Naive B cell (primary cell): ENCODE measurements at places on chromosomes 4 and X. TPM values are rescaled to one million over a fixed set of nuclear protein-coding genes. Genes with fewer than 3 reads are reported as not detected.

Gene REELD1
- not detected for polyA plus RNA-seq

Gene MAGEA1
- polyA plus RNA-seq = not detected

Gene MXRA5
- not detected for polyA plus RNA-seq

Gene SMARCA1
- 0.24 TPM for polyA plus RNA-seq

Gene DKK2
- not detected for polyA plus RNA-seq

Gene CWH43
- not detected for polyA plus RNA-seq

Gene EDNRA
- polyA plus RNA-seq = not detected

Gene NLGN4X
- polyA plus RNA-seq = not detected

Gene SASH3
- polyA plus RNA-seq = 135 TPM

Gene MMRN1
- polyA plus RNA-seq = 0.13 TPM

Gene CSN3
- not detected for polyA plus RNA-seq

Gene TRIM60
- polyA plus RNA-seq = not detected

Gene PDZD4
- 0.38 TPM for polyA plus RNA-seq

Gene RAB40AL
- polyA plus RNA-seq = not detected

Gene RAB9B
- polyA plus RNA-seq = 0.73 TPM

Gene HOPX
- 62.8 TPM for polyA plus RNA-seq

Gene SEPTIN6
- polyA plus RNA-seq = 140 TPM

Gene SMIM43
- polyA plus RNA-seq = not detected

Gene CDKL2
- not detected for polyA plus RNA-seq

DNA sequence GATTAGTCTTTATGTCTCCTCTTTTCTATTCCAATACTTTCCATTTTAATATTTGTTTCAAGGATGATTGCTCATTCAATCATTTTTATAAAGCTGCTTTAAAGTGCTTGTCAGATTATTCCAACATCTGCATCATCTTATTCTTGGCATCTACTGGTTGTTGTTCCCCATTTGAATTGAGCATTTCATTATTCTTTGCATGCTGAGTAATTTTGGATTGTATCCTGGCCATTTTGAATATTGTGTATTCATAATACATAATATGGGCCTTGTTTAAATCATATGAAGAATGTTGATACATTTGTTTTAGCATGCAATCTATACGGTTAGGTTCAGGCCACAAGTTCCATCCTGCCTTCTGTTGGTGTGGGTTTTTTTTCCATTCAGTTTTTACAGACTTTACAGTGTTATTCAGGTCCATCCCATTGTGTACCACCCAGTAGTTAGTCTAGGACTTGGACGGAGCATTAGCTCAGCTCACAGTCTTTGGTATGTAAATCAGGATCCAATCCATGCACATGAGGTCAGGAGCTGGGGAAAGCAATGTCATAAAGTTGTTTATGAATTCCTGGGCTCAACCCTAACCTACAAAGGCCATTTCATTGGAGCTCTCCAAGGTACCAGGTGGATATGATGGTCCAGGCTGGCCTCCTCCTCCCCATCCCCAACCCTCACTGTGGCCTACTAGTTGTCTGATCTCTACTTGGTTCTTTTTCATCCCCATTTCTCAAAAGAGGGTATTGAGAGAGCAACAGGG lies 20.3 kb downstream of the RGN start:
- no peak for DNase-seq

GRCh38 chr4:53688186-53688790 lies 97.0 kb upstream of the LNX1 start:
- no peak for DNase-seq

- no peak for DNase-seq
Measured at GRCh38 chrX:34768290-34768689, 111.2 kb upstream of the TMEM47 start.

DNA sequence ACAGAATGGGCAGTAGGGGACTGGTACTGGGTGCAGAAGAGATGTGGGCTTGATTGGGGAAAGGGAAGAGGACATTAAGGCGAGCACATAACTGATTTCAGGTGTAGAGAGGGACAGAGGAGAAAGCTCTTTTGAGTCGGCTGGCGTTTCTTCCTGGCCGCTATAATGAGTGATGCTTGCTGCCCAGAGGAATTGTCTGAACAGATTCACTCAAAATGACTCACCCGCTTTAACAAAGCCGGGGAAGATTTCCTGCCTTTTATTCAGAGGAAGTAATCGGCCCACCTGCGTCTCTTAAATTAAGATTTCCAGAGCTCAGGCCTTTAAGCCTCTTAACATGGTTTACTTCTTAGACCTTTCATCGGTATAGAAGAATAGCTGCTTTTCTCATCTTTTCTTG lies 102.1 kb upstream of the AP1S2 start:
- no peak for DNase-seq

- DNase-seq = no peak
Measured at GRCh38 chrX:141258080-141258479, 15.8 kb upstream of the SPANXC start.

DNA sequence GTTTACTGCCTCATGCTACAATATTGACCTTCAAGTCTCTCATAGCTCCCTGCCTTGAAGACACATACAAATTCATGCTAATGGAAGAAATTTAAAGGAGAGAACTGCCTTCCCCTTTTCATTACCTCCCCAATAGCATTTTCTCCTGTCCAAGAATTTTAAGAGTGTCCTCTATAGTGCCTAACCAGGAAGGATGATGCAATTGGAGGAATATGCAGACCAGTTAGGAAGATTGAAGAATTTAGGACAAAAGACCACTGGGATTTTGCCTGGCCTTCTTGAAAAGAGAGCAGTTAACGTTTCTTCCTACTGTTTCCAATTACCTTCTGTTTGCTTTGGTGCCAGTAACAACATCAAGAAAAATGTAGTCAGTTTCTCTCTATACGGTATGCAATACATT lies 443.9 kb downstream of the INPP4B start:
- DNase-seq = no peak

- DNase-seq = no peak
Measured at GRCh38 chr4:92382128-92382527, 78.4 kb downstream of the GRID2 start.

- no peak for DNase-seq
Measured at GRCh38 chrX:154140206-154140605, 3.8 kb upstream of the OPN1LW start.

DNA sequence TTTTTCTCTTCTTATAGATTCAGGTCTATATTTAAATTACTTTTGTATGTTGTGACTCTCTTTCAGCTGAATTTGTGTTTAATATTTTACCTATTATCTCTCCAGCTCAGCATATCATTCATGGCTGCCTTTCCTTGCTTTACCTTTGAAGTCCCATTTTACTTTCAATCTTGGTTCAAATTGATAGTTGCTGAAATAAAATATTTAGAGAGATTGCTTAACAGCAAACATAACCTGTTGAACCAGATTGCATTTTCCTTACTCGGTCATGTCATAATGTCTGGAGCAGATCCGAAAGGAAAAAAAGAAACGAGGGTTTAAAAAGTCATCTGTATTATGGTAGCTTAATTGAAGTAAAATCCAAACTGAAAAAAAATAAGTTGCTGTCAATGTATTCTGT lies 94.1 kb downstream of the IL1RAPL2 start:
- DNase-seq = no peak

GRCh38 chr4:170243662-170244288 lies 154.0 kb upstream of the AADAT start:
- DNase-seq = no peak

- no peak for DNase-seq
Measured at GRCh38 chrX:119376312-119376711, 22.8 kb upstream of the SLC25A43 start.

GRCh38 chr4:73450398-73451004 lies 14.5 kb downstream of the AFP start:
- DNase-seq = no peak

DNA sequence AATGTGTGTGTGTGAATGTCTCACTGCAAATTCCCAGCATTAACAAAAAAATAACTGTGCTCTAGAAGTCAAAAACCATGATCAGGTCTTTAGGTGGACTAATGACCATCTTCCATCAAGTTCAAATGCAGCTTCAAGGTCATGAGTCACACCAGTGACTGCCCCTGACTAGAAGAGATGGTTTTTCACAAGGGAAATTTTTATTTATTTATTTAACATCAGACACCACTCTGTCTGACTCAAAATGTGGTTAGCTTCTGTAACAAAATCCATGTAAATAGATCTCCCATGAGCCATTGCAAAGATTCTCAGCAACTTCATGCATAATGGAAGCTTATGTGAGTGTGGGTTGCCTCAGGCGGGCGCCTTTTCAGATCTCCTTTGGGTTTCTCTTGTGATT lies 219.2 kb downstream of the KIT start:
- DNase-seq = no peak

- DNase-seq = no peak
Measured at GRCh38 chr4:182574706-182575105, 331.5 kb downstream of the TENM3 start.

- no peak for DNase-seq
Measured at GRCh38 chr4:14853176-14853943, 148.9 kb upstream of the CPEB2 start.

DNA sequence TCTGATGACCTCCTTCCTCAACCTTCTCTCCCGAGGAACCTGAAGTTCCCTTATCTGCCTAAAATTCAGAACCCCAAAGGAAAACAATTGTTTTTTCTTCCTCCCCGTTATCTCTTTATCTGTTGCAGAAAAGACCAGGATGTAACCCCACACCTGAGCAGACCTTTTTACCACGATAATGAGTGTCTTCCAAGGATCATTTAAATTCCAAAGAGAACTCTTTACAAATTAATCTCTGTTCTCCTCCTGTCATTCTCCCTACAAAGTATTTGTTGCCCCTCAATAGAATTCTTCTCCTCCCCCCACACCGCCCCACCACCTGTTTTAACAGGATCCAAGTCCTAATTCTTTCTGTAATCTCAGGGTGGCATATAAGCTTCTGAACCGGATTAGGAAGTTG lies 78.5 kb upstream of the NLGN4X start:
- DNase-seq = no peak

- no peak for DNase-seq
Measured at GRCh38 chrX:63809173-63809572, 24.2 kb upstream of the ARHGEF9 start.

DNA sequence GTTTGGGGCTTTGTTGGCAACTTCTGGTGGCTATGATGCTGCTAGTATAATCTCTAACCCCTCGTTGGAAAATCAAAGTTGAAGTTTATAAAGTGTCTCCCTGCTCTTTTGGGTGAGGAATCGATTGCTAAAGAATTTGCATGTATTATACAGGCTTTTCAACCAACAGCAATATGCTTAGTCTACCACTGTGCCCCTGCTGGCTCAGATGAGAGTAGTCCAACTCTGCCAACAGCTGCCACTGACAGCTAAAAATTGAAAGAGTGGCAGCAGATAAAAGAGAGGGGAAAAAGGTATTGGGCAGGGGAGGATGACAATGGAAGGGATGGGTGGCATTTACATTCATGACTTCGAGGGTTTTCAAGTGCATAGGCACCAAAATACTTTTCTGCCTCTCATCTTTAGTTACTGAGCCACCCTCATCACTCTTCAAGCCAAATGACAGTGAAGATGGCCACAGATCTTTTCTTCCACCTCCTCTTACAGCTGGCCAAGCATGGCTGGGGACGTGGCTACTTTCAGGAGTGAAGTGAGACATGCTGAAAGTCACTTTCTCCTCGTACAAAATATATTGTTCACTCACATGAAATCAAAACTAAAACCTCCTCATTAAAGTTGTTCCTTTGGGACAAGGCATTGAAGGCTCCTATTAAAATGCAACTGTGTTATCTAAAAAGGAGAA lies 2.7 kb upstream of the GRIA3 start:
- DNase-seq = no peak

- DNase-seq = peak; percentile 85
Measured at GRCh38 chrX:136496764-136497555, 432 bp upstream of the HTATSF1 start.

DNA sequence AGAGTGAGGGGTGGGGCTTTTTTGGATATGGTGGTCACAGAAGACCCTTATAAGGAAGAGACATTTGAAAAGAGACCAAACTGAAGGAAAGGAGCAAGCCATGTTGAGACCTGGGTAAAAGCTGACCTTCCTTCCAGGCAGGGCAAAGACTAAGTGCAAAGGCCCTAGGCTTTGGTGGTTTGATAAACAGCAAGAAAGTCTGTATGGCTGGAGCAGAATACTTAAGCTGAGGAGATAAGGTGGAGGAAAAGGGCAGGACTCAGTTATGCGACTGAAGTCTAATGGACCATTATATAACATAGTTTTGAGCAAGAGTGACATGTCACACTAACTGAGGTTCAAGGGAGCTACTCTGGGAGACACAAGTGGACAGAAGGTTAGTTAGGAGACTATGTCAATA lies 20.0 kb downstream of the SH3RF1 start:
- DNase-seq = no peak

DNA sequence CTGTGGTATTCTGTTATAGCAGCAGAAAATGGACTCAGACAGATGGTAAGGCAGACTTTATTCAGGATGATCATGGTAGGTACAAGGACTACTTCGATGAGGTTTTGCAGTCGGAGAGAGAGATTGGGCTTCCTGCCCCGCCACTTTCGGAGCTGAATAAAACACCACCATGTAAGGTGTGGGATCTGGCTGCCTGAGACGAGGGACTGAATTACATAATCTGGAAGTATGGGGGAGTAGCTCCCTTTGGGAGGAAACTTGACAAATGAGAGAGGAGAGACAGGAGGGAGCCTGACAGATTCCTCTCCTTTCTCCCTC lies 255.5 kb upstream of the GATB start:
- no peak for DNase-seq

DNA sequence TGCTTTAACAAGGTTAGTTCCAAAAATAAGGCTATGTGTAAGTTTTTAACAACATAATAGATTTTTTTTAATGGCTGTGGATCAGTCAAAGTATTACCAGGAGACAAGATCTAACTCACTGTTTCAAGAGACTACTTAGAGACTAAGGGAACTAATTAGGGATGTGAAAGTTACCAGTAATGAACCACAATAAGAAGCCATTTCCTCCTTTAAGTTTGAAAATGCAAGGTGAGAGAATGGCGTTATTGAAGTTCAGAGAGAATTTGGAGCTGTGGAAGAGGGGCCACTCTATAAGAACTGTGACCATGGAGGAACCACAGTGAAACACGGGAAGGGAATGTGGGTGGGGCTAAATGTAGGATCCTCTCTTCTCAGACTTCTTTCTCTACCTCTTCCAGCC lies 624.2 kb downstream of the GLUD2 start:
- no peak for DNase-seq
